ENCODE measurements at places on chromosomes 4 and X. TPM values are rescaled to one million over a fixed set of nuclear protein-coding genes. Genes with fewer than 3 reads are reported as not detected.

Gene FANCB
- total RNA-seq, result 2.5 TPM

- DNase-seq, result no peak
These were observed 10.8 kb downstream of the PSAPL1 start for GRCh38 chr4:7423801-7424552.

DNA sequence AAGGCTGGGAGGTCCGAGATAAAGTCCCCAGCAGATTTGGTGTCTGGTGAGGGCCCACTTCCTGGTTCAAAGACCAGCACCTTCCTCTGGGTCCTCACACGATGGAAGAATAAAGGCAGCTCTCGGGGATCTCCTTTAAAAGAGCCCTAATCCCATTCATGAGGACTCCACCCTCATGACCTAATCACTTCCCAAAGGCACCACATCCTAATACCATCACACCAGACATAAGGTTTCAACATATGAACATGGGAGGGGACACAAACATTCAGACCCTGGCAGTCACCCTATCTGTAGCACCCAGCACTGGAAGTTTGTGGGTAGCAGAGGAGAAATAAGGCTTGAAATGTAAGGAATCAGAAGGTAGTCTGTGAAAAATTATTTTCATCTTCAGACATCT lies 112.9 kb upstream of the NOCT start:
- DNase-seq, result no peak

DNA sequence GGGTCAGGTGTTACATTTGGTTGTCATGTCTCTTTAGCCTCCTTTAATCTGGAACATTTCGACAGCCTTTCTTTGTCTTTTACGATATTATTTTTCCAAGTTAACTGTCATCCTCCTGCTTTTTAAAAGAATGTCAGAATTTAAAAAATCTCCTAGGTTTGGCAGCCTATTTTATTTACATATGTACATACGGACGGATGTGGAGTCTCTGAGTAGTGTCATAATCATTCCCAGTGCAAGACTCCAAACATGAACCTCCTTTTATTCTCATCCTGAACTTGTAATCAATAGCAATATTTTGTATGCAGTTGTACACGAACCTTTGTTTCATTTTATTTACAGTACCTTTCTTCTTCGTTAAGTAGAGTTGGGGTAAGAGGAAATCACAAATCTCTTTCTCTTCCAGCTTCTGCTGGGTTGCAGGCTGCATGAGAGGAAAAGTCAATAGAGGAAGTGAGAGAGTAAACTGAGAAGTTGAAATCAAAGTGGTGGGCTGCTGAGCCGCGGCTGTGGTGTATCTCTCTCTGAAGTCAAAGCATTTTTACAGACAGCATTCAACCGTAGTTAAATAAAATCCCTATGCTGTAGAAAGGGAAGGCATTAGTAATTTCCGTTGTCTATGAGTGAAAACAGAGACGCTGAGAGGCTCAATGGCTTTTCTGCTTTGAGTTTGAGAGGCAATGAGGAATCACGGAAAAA lies 53.9 kb upstream of the RPS6KA3 start:
- DNase-seq, result no peak

DNA sequence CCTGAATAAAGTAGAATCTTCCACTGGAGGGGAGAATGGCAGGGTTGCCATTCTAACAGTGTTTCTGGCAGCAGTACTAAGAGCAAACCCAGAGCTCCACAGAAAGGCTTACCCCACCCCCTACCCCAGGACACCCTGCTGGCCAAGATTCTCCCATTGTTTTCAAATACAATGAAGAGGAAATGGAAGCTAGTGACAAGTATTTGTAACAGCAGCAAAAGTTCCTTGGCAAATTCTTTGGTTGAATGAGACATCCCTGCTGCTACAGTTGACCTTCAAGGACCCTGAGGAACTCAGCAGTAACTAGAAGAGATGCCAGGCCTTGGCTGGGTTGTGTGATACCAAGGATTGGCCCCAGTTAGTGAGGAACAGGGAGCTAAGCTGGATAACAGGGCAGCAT lies 124.2 kb upstream of the DGKK start:
- no peak for DNase-seq

Data from tibial nerve (tissue), 4 donors.